ENCODE measurements at places on chromosomes 6 and 20.

GRCh38 chr20:2469991-2470422, 582 bp downstream of the SNRPB start:
- DNase-seq, result peak; percentile 32

DNA sequence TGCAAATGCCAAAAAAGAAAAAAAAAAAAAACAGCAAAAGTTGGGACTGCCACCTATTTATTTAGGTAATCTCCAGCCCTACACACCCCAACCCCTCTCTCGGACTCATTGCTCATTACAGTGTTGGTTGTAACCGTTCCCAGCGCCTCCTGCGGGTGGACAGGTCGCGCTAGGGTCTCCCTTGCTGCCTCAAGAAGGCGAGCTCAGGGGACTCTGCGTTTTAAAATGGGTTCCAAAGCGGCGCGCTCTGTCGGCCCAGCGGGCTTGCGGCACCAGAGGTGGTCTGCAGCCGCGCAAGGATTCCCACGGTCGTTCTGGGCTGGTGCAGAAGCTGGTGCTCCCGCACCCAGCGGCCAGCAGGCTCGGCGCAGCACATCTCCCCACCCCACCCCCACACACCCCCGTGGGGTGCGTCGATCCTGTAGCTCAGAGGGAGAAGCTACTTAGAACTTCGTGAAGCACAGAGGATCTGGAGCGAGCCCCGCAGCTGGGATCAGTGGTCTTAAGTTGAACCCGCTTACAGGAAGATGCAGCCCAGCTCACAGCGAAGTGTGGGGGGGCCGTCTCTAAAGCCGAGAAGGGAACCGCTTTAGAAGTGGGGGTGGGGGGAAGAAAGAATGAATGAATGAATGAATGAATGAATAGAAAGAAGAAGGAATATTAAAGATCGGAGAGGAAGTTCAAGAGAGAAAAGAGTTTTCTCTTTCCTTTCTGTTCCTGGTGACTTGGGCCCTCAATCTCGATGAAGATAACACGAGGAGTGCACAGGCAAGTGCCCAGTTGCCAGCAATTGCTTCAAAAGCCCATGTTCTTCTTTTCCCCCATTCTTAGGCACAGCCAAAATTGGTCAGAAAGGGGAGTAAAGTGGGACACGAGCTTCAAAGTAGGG, 780 bp downstream of the TFAP2A start:
- DNase-seq, result peak; percentile 53

GRCh38 chr6:65707126-65707826, at the start of gene EYS:
EYS (minus strand) TSS chr6:65707226; CDS start chr6:65495410, 211,816 bp downstream.
- DNase-seq, result no peak

- DNase-seq, result peak; percentile 20
Measured at GRCh38 chr6:2132416-2132815, 113.0 kb downstream of the GMDS start.

GRCh38 chr20:62914970-62915457, 11.3 kb downstream of the DIDO1 start:
- peak; percentile 62 for DNase-seq

GRCh38 chr6:28001751-28002150, 44.7 kb downstream of the OR2B6 start:
- DNase-seq, result no peak

All from Calu3 (cell line).